Suppressor macrophage (primary cell): ENCODE measurements at places on chromosomes 16 and 17.

- peak; percentile 94 for DNase-seq
These were observed 99.9 kb upstream of the CORO6 start for GRCh38 chr17:29722411-29723198.

DNA sequence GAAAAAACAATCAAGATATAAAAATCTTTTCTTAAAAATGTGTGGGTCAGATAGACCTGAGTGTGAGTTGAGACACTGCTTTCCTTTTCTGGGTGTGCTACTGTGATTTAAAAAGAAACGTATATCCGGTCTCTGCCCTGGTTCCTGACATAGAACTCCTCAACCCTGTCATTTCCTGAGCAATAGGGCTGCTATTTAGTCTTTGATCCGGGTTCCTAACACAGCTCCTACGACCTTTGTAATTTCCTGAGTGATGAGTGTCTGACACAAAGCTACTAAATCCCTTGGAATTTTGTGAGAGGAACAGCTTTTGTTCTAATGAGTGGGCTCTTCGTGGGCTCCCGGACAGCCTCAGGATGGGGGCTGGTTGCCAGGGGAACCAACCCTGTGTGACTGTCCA lies 93.9 kb upstream of the FA2H start:
- DNase-seq: no peak

GRCh38 chr16:4184038-4184702 lies 57.7 kb downstream of the SRL start:
- DNase-seq: no peak

DNA sequence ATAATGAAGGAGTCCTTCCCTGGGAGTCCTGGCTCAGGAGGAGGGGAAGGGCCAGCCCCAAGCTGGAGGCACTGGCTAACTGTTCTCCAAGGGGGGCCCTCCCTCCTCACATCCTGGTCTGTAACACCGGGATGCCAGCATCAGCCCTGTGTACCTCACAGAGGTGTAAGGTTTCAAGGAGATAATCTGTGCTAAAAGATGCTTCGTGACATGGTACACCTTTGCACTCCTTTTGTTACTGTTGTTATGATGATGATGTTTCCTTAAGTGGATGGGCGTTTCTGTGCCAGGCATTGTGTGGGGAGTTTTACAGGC lies 236.7 kb upstream of the TNRC6C start:
- DNase-seq: no peak

- DNase-seq: peak; percentile 96
These were observed 101.1 kb downstream of the XYLT1 start for GRCh38 chr16:17369421-17370222.

DNA sequence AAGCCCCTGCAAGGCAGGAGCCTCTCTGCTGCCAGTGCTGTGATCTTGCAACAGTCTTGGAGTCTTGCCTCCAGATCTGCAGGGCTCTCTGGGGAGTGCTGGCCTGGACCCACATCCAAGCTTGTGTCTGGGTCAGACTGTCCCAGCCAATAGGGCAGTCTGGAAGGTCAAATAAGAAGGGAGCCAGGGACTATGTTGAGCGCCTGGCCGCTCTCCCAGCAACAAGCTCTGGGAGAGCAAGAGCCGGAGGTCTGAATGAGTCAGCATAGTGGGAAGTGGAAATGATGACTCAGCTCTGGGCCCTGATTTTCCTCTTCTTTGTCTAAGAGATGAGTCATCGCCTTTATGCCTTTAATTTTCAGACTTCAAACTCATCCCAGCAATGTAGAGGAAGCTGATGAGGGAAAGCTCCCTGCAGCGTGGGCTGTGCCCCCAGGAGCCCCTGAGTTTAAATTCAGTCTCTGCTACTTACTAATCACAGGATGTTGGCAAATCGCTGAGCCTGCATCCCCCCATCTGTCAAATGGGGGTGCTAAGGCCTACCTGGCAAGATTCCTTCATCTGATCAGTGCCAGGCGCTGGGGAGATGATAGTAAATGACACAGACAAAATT lies 43.6 kb upstream of the HAPSTR1 start:
- peak; percentile 96 for DNase-seq

- no peak for DNase-seq
These were observed 83.5 kb upstream of the IRX5 start for GRCh38 chr16:54847207-54847606.

GRCh38 chr16:9061358-9061813 lies 30.1 kb upstream of the HAPSTR1 start:
- DNase-seq: peak; percentile 75

DNA sequence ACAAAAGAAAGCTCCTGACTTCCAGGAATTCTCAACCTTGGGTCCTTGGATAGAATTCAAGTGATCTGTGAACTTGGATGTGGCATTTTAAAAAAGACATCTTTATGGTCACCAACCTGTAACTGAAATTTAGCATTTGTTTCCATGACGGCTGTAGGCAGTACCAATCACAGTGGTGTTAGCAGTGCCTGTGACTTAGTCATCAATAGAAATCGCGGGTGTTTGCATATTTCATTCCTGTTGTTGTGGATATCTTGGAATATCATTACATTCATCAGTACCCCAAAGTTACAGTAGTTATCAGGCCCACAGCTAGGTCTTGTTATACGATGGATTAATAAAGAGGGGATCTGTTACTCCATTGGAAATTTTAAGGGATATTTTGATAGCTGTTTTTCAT lies 81.6 kb downstream of the CMIP start:
- DNase-seq: no peak

- DNase-seq: peak; percentile 32
These were observed 41.2 kb upstream of the RHOT1 start for GRCh38 chr17:32100971-32101631.
